ENCODE measurements at places on chromosomes 13 and 19. TPM values are rescaled to one million over a fixed set of nuclear protein-coding genes. Genes with fewer than 3 reads are reported as not detected.

DNA sequence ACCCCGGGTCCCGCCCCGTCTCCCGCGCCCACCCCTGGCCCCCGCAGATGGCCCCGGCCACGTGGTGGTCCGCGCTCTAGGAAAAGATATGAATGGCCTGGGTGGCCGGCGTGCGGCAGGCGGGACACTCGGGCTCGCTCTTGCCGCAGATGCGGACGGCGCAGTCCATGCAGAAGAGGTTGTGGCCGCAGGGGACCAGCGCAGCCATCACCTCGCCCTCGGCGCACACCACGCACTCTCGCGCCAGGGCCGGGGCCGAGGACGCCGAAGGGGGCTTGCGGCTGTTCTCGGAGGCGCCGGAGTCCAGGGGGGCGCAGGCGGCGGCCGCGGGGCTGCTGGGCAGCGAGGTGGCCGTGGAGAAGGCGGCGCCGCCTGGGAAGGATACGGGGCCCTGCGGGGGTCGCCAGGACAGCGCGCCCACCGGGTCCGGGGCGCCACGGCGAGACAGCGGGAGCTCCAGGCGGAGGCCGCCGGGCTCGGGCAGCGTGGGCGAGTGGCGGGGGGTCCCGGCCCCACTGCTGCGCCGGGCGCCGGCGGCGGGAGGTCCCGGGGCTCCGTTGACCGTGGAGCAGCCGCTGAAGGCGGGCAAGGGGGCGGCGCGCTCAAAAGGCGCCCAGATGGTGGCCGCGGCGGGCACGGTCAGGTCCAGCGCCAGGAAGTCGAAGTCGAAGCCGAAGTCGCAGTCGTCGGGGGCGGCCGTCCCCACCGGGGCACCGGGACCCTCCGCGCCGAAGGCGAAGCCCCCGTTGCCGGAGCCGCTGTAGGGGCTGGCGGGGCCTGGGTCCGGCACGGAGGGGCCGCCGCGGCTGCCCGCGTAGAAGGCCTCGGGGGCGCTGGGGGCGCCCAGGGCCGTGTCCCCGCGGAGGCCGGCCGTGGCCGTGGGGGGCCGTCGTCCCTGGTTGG, 12.4 kb downstream of the MEX3D start:
- no peak for DNase-seq

- no peak for DNase-seq
Observed at GRCh38 chr19:45296355-45296754, 26.3 kb downstream of the CKM start.

GRCh38 chr19:56141417-56141993, 418 bp downstream of the ZNF444 start:
- DNase-seq: peak; percentile 43

DNA sequence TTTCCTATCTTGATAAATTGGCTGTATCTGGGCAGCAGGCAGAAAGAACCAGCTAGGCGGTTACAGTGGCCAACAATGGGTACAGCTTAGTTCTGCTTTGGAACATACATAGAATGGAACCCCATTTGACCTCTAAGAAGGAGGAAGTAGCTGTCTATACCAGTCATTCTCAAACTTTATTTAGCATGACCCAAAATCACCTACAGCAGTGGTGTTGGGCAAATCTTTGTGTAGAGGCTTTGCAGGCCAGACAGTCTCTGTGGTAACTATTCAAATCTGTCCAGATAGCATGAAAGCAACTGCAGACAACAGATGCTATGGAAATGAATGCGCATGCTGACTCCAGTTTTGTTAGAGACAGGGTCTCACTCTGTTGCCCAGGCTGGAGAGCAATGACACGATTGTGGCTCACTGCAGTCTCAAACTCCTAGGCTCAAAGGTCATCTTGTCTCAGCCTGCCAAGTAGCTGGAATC, 12.0 kb upstream of the KCNC3 start:
- DNase-seq: peak; percentile 81

DNA sequence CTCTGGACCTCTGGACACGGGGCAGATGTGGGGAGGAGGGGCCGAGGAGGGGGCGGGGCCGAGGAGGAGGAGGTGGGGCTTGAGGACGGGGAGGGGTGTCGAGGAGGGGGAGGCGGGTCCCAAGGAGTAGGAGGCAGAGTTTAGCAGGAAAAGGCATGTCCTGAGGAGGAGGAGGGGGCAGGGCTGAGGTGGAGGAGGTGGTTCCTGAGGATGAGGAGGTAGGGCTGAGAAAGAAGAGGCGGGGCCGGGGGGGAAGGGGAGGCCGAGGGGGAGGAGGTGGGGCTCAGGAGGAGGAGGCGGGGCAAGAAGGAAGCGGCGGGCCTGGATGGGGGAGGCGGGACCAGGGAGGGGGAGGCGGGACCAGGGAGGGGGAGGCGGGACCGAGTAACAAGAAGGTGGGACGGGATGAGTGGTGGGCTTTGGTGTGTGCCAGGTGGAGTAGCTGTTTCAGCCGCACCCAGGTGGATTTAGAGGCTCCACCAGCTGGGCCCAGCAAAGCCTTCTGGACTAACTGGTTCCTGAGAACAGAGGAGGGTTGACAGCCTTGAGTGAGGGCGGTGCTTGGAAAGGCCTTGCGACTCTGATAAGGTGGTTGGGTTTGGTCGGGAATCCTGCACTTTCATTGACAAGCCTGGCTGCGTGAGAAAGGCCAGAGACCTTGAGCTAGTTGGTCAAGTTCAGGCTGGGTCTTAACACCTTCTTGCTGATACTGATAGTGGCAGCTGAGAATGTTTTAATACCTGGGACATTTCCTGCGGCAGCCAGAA, 7.7 kb downstream of the TECR start:
- DNase-seq: no peak

- DNase-seq: no peak
Observed at GRCh38 chr13:79458436-79458835, 22.5 kb upstream of the NDFIP2 start.

GRCh38 chr13:54029720-54030119, 1001.1 kb downstream of the OLFM4 start:
- DNase-seq: no peak

GRCh38 chr19:56134654-56134921, 6.5 kb upstream of the ZNF444 start:
- DNase-seq: no peak

DNA sequence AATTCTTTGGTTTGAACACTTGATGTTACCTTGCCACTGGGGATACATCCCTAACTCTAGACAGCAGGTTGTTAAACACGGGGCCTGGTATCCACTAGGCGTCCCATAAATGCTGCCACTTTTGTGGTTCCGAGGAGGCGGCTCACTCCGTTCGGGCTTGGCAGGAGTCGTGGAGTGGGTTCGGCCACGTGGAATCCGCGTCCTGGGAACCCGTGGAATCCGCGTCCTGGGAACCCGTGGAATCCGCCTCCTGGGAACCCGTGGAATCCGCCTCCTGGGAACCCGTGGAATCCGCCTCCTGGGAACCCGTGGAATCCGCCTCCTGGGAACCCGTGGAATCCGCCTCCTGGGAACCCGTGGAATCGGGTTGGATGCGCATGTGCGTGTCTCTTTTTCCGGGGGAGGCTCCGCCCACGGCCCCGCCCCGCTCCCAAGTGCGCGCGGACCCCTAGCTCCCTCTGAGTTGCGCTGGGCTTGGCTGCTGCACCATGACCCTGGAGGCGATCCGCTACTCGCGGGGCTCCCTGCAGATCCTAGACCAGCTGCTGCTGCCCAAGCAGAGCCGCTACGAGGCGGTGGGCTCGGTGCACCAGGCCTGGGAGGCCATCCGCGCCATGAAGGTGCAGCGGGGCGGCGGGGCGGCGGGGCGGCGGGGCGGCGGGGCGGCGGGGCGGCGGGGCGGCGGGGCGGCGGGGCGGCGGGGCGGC, at the start of gene MRI1:
MRI1 (plus strand) TSS at position 422 of the 707 bp plus-strand sequence; CDS start at position 489, 67 bp downstream.
- DNase-seq: peak; percentile 71

DNA sequence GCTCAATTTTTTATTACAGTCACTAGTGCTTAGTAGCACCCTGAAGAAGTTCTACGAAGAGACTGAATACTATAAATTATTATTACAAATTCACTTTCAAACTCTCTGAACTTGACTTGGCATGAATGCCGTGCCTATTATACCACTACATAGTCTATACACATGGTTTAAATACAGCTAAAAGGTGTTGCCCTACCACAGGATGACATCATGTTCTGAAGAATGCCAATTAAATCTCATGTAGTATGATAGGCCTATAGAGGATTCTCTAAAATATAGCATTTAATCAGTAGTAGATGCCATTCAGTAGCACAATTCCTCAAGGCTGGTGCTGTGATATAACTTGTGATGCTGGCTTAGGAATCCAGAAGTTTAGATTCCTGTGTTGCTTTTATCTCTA, 16.7 kb upstream of the POSTN start:
- DNase-seq: no peak

GRCh38 chr19:34179066-34179465, 6.8 kb downstream of the LSM14A start:
- no peak for DNase-seq

DNA sequence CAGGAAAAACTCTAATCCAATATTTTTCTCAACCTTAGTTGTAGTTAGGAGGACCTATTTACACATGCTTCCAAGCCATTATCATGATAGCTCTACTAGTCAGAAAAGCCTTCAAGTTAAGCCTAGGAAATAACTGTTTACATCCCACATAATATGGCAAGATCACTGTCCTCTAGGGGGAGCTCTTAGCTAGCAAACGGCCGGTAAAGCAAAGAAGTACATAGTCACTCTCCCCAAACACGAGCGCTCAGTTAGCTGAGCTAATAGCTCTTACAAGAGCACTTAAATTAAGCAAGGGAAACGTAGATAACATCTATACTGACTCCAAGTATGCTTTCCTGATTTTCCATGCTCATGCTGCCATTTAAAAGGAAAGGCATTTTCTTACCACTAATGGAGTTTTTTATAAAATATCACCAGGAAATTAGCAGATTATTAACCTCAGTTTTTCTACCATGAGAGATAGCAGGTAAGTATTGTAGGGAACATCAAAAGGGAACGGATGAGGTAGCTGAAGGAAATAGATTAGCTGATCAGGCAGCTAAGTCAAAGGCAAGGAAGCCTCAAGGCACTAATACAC, 100.6 kb upstream of the PABPC3 start:
- peak; percentile 77 for DNase-seq

DNA sequence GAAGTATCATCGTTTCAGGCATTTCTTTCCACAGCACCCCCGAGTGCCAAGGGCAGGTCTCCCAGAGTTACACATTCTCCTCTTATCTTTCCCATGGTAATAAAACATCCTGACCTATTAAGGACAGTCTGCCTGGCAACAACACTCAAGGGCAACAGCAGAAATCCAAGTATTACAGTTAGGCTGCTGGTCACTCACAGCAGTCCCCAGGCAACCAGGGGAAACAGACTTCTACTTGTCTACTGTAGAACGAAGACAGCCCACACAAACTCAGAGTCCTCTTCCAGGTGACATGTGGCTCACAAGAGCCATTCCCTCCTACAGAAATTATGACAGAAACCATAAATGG, 24.3 kb downstream of the RCBTB1 start:
- DNase-seq: no peak

DNA sequence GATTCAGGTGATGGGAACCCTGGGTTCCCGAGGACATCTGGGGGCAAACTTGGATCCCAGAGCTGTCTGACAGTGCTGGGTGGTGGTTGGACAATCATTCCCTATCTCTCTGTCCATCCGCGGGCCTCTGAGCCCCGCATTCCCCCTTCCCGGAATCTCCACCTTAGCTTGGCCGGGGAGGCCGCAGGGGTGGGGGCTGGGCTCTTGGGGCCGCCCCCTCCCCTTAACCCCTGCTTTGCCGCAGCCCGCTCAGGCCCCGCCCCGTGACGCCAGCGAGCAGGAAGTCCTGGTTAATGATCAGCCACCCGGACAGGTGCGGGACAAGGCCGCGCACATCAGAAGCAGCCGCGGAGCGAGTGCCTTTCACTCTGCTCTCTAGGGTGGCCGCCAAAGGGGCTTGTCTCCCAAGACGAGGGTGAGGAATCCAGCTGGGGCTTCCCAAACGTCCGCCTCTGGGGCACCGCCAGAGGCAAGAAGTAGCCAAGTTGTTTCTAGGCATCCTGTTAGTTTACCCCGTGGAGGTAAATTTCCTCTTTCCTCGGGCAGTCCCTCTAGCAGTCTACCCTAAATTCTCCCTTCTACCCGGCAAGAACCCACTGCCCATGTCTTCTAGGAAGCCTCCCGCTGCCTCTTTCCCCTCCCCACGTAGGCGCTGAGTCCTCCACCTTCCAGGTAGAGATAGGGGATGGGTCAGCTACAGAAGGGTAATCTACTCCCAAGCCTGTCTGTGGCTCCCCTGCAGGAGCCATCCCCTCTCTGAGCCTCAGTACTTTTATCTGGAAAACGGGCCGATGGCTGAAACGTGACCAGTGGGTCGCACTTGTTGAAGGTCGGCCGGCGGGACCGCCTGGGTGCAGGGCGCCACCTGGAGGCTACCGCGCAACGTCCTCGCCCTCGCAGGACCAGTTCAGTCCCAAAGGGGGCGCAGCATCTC, 3.0 kb downstream of the IRF2BP1 start:
- DNase-seq: peak; percentile 89

DNA sequence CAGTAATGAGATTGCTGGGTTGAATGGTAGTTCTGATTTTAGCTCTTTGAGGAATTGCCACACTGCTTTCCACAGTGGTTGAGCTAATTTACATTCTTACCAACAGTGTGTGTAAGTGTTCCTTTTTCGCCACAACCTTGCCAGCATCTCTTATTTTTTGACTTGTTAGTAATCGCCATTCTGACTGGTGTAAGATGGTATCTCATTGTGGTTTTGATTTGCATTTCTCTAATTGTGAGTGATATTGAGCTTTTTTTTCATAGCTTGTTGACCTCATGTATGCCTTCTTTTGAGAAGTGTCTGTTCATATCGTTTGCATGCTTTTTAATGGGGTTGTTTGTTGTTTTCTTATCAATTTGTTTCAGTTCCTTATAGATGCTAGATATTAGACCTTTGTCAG, 245.0 kb downstream of the MTUS2 start:
- no peak for DNase-seq

DNA sequence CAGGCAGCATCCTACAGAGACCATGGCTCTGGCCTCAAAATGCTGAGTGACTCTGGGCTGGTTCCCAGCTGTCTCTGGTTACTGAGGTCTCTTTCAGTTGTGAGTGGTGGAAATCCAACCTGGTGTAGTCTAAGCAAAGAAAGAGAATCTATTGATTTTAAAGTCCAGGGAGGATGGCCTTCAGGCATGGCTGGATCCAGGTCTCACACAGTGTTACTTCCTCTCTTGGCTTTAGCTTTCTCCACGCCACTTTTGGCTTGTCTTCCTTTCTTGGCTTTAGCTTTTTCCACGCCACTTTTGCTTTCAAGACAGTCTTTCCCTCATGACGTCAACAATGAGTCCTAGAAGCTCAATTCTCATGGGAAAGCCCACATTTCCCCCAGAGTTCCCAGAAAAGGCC, 4.1 kb downstream of the CYP4F3 start:
- no peak for DNase-seq

The KLF1 gene
- polyA plus RNA-seq: not detected

The SCAMP4 gene
- 47.9 TPM for polyA plus RNA-seq

The TPTE2 gene
- not detected for polyA plus RNA-seq

The ZNF382 gene
- polyA plus RNA-seq: 6.2 TPM

The ZNF865 gene
- polyA plus RNA-seq: 11.3 TPM

The KISS1R gene
- polyA plus RNA-seq: 1.3 TPM

The GPR18 gene
- 54.8 TPM for polyA plus RNA-seq

The ALOX5AP gene
- polyA plus RNA-seq: 81.4 TPM

The CAPN12 gene
- 50.5 TPM for polyA plus RNA-seq

The ZNF790 gene
- polyA plus RNA-seq: 1.1 TPM

The CFAP97D2 gene
- polyA plus RNA-seq: 0.32 TPM

Measured in B cell (primary cell).